ENCODE measurements at places on chromosomes 7 and 10. TPM values are rescaled to one million over a fixed set of nuclear protein-coding genes. Genes with fewer than 3 reads are reported as not detected.

GRCh38 chr7:73369622-73370021 is 41.7 kb downstream of the FKBP6 start:
- no peak for DNase-seq

GRCh38 chr7:70935311-70935710 is 196.6 kb upstream of the GALNT17 start:
- DNase-seq: no peak

- no peak for DNase-seq
Measured at GRCh38 chr10:89351780-89352597, 24.2 kb downstream of the IFIT3 start.

DNA sequence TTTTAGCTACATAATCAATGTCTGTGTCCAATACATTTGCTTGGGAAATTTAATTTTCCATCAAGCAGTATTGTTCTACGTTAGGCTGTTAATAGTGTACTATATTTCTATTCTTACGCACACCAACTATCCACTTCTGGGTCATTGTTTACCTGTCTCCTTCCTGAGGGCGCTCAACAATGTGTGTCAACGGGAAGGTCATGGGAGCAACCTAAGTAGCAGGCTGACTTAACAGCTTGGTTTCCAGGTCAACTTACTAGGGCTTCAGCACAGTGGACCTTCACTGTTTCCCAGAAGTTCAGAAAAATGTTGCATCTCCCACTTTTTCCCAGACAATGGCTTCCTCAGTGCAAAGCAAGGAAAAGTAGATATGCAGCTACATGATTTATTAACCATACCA is 13.7 kb downstream of the THSD7A start:
- no peak for DNase-seq

Gene VOPP1
- 29.4 TPM for total RNA-seq

All from hematopoietic multipotent progenitor cell (in vitro differentiated cells).